ENCODE measurements at places on chromosomes 11 and 22. TPM values are rescaled to one million over a fixed set of nuclear protein-coding genes. Genes with fewer than 3 reads are reported as not detected.

GRCh38 chr11:117417342-117417741, 89.7 kb downstream of the CEP164 start:
- DNase-seq, result no peak

DNA sequence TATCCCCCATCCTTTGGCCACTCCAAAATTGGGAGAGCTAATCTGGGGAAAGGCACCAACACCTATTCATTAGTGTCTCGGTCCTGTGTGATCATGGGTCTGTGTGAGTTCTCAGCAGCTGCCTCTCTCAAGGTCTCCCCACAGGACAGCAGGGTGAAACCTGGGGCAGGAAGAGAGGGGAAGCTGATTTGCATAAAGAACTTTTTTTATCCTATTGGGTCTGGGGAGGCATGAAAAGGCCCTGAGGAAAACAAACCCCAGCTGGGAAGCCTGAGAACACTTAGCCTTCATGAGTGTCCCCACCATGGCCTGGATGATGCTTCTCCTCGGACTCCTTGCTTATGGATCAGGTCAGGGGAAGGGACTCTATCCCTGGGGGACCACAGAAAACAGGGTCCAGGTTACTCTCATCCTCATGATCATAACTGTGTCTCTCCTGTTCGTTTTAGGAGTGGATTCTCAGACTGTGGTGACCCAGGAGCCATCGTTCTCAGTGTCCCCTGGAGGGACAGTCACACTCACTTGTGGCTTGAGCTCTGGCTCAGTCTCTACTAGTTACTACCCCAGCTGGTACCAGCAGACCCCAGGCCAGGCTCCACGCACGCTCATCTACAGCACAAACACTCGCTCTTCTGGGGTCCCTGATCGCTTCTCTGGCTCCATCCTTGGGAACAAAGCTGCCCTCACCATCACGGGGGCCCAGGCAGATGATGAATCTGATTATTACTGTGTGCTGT, 116.0 kb upstream of the TOP3B start:
- DNase-seq, result no peak

GRCh38 chr11:75663808-75664207, 5.0 kb downstream of the MAP6 start:
- no peak for DNase-seq

- DNase-seq, result no peak
These were observed 49.5 kb downstream of the PACS1 start for GRCh38 chr11:66119348-66120133.

- no peak for DNase-seq
These were observed 2.5 kb upstream of the LMO2 start for GRCh38 chr11:33894398-33894746.

The PHETA2 gene
- 0.22 TPM for total RNA-seq

The MUC15 gene
- total RNA-seq, result not detected

The SLC6A5 gene
- total RNA-seq, result not detected

All from CD8-positive, alpha-beta T cell (primary cell).